T-helper 2 cell (primary cell): ENCODE measurements at places on chromosomes 5 and 9.

DNA sequence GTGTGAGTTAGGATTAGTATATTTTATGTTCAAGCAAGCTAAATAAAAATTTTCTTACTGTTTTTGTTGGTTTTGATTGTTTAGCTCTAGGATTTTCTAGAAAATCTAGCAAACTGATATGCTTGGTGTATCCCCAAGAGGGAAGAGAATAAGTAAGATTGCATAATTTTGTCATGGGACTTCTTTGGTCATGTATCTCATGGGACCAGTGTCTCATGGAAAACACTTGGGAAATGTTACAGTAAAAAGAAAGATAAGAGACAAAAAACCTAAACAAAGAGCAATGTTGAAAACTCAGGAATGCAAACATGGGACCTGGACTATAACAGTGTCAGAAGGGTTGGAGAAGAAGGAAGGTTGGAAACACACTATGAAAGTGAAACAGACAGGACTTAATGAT lies 119.4 kb downstream of the TLR4 start:
- no peak for DNase-seq

- no peak for DNase-seq
These were observed 2.5 kb downstream of the KIAA0825 start for GRCh38 chr5:94615862-94616261.

DNA sequence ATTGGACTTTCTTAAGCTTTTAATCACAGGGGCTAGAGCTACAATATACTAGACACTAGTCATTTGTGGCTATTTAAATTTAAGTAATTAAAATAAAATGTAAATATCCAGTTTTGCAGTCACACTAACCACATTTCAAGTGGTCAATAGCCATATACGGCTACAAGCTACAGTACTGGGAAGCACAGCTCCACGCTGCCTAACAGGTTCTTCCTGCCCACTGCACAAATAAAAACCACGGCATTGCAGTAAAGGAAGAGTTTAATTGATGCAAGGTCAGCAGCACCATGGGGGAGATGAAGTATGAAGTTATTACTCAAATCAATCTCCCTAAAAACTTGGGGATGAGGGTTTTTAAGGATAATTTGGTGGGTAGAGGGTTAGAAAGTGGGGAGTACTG lies 134.1 kb downstream of the LURAP1L start:
- DNase-seq: no peak

GRCh38 chr9:97904725-97905124 lies 17.6 kb downstream of the TRMO start:
- peak; percentile 93 for DNase-seq

- DNase-seq: no peak
These were observed 41.6 kb upstream of the EQTN start for GRCh38 chr9:27338527-27338903.

DNA sequence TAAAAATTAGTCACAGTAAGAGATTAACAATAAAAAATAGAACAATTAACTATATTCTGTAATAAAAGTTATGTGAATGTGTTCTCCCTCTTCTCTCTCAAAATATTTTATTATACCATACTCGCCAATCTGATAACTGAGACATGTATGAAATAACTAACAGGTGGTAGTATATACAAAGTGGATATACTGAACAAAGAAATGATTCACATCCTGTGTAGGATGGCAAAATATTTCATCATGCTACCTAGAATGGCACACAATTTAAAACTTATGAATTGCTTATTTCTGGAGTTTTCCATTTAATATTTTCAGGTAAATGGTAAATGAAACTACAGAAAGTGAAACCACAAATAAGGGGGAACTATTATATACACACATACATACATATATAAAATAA lies 152.5 kb downstream of the RNF180 start:
- DNase-seq: no peak
